Bronchial epithelial cell (primary cell): ENCODE measurements at places on chromosomes 13 and 19.

- peak; percentile 33 for DNase-seq
Observed at GRCh38 chr19:10568062-10568825, 535 bp downstream of the CDKN2D start.

GRCh38 chr19:17081672-17082630 is 6.4 kb downstream of the MYO9B start:
- no peak for DNase-seq

GRCh38 chr13:50224534-50224933 is 209.3 kb downstream of the KCNRG start:
- DNase-seq, result peak; percentile 96

- DNase-seq, result no peak
Observed at GRCh38 chr19:1467490-1468273, 11.3 kb downstream of the C19orf25 start.

DNA sequence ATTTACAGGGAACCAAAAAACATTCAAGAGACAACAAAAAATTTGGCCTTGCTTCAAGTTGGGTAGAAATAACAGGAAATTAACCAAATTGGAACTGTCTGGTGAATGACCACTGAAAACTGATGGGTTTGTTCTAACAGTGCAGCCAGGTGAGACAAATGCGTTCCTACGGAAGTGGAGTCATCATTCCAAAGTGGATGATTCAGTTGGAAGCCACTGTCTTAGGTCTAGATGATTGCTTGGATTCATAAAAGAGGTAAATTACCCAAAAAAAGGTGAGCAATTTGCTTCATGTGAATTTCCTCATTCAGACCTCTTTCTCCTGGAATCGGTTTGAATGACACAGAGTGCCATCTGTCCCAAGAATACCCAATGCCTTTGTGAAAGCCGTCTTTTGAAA is 87.1 kb upstream of the IPO5 start:
- DNase-seq, result peak; percentile 72

GRCh38 chr13:111233080-111233479 is 87.4 kb upstream of the TEX29 start:
- DNase-seq, result no peak

DNA sequence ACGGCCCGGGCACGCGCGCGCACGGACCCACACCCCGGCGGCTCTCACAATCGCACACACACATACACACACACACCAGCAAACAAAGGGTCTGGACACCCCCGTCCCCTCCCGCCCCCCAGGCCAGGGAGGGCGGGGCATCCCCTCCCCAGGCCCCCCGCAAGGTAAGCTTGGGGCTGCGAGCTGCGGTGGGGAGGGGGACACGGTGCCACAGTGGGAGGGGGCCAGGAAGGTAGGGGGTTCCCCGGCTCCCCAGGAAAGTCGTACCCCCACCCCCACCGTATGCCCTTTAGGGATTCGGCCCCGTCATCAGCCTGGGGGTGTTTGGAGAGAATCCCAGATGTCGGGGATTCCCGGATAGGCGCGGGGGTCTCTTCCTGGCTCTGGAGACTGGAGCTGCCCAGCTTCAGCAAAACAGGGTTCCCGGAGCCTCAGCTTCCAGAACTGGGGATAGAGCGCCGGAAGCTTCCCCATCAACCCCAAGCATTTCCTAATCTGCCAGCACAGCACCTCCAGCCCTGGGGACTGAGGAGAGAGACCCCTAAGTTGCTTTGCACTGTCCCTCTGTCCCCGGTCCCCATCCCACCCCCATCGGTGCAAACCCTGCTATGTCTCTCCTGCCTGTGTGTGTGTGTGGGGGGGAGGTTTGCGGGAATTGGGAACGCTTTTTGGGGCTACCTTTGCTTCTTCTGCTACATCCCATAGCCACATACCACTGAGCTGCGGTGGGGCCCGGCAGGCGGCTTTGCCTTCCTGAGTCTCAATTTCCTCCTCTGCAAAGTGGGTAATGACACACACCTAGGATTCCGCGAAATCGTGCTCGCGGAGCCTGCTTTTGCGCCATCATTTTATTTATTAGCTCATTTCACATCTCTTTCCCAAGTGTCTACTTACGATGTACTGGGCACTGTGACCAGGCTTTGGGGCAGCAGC is 1.8 kb upstream of the CDC37 start:
- DNase-seq, result no peak

- DNase-seq, result peak; percentile 25
Observed at GRCh38 chr19:13396250-13397080, 109.8 kb downstream of the CACNA1A start.

- no peak for DNase-seq
Observed at GRCh38 chr19:10523135-10523636, 5.9 kb upstream of the S1PR5 start.

DNA sequence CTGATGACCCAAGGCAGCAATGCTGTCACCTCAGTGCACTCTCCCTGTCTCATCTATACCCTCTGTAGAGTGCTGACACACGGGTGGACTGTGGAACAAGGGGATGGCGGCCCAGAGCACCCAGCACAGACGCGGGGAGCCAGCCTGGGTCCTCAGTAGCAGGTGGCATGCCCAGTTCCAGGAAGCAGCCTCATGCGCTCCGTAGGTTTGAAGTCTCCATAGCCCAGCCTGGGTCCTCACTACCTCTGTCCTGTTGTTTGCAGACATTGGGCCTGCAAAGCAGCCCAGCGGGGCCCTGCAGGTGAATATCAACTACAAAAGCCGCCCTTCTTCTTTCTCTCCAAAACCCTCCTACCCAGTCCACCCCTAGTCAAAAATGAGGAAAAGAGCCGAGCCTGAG is 5.0 kb upstream of the SLC7A9 start:
- no peak for DNase-seq

DNA sequence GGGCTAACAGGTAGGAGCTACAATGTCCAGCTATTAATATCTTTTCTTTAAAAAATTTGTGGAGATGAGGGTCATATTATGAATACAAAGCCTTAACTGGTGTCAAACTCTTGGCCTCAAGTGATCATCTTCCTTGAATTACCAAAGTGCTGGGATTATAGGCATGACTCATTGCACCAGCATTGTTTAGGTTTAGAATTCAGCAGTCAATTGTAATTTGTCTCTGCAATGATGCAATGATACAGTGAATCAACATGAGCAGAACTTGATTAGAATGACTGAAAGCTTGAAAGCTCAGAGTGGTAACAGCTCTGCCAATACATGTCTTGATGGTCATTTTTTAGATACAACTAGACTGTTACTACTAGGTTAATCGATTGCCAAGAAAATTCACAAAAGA is 752.8 kb upstream of the MIR17HG start:
- DNase-seq, result peak; percentile 96

GRCh38 chr13:109884462-109884861 is 98.1 kb upstream of the IRS2 start:
- no peak for DNase-seq

GRCh38 chr13:75222031-75222430 is 259.9 kb downstream of the TBC1D4 start:
- DNase-seq, result peak; percentile 26

DNA sequence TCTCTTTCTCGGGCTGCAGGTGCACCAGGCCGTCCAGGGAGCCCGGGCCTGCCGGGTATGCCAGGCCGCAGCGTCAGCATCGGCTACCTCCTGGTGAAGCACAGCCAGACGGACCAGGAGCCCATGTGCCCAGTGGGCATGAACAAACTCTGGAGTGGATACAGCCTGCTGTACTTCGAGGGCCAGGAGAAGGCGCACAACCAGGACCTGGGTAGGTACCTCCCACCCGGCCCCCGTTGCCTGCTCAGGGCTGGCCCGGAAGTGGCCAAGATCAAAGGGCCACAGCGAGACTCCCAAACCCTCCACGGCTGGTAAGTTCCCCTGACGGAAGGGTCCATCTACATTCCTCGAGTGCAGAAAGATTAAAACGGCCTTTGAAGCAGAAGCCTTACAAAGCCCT is 55.1 kb downstream of the RAB20 start:
- DNase-seq, result no peak

DNA sequence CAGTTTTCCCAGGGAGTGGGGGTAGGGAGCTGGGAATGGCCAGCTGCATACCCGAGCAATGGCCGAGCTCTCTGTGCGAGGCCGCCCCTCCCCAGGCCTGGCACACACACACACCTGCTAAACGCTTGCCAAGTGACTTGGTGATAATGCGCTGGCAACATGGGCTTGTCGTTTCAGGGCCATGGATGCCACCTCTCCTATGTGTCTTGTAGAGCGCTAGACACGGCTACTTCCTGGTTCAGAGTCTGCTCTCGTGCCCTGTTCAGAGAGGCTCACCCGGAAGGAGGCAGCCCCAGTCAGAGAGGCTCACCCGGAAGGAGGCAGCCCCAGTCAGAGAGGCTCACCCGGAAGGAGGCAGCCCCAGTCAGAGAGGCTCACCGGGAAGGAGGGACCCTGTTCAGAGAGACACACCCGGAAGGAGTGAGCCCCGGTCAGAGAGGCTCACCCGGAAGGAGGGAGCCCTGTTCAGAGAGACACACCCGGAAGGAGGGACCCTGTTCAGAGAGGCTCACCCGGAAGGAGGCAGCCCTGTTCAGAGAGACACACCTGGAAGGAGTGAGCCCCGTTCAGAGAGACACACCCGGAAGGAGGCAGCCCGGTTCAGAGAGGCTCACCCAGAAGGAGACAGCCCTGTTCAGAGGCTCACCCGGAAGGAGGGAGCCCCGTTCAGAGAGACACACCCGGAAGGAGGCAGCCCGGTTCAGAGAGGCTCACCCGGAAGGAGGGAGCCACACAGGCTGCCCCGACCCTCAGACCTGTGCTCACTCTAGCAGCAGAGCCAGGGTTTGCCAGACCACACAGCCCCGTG is 4.2 kb downstream of the ADPRHL1 start:
- DNase-seq, result peak; percentile 22

- DNase-seq, result no peak
Observed at GRCh38 chr13:51347099-51347498, 7.6 kb downstream of the SERPINE3 start.
